ENCODE measurements at places on chromosomes 7 and 10. TPM values are rescaled to one million over a fixed set of nuclear protein-coding genes. Genes with fewer than 3 reads are reported as not detected.

DNA sequence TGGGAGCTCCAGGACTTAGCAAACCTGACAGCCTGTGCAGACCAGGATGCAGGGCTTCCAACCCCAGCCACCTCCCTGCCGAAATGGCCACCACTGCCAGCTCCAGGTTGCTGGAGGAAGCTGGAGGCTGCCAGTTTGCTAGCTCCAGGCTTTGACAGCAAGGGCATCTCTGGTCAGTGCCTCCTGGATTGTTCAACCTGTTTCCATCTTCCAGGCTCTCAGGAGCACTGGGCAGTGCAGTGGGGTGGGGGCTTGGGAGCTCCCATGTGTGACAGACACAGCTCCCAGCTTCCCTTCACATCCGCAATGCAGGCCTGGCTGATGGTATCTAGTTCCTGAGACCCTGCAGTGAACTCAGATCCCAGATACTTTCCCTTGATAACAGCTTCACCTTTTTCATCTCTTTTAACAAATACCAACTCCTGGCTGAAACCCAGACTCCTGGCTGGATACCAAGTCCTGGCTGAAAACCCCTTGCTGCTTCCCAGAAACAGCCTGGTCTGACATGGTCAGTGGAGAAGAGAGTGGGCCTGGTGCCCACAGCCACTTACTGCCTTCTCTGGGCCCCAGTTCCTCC lies 20.8 kb upstream of the RET start:
- H3K4me1 ChIP-seq, result no peaks in the 10 kb centered on the region
- DNase-seq, result no peak
- H3K36me3 ChIP-seq, result no peaks in the 10 kb centered on the region
- no peak overlapping the region for H3K4me3 ChIP-seq
- peaks cover 22% of the 10 kb centered on the region for H3K27me3 ChIP-seq
- no peak overlapping the region for H3K27ac ChIP-seq

DNA sequence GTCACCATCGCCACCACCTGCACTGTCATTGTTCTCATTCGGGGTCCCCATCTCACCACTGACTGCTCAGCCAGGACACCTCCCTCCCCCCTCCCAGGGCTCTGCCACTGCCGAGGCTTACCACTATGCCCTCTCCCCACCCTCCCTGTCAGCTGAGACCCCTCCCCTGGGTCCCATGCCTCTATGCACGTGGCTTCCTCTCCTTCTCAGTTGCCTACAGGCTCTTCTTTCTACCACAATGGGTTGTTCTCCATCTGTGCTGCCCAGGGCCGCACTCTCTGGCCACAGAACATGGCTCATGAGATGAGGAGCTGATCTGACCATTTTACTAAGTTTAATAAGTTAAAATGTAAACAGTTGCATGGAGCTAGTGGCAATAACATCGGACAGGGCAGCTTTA lies 16.1 kb upstream of the EN2 start:
- H3K36me3 ChIP-seq, result no peaks in the 10 kb centered on the region
- H3K27ac ChIP-seq, result no peak overlapping the region
- no peaks in the 10 kb centered on the region for H3K4me1 ChIP-seq
- peaks cover 91% of the 10 kb centered on the region for H3K27me3 ChIP-seq
- no peak overlapping the region for H3K4me3 ChIP-seq

Gene GUSB
- 46.6 TPM for total RNA-seq

Gene MBL2
- not detected for total RNA-seq

DNA sequence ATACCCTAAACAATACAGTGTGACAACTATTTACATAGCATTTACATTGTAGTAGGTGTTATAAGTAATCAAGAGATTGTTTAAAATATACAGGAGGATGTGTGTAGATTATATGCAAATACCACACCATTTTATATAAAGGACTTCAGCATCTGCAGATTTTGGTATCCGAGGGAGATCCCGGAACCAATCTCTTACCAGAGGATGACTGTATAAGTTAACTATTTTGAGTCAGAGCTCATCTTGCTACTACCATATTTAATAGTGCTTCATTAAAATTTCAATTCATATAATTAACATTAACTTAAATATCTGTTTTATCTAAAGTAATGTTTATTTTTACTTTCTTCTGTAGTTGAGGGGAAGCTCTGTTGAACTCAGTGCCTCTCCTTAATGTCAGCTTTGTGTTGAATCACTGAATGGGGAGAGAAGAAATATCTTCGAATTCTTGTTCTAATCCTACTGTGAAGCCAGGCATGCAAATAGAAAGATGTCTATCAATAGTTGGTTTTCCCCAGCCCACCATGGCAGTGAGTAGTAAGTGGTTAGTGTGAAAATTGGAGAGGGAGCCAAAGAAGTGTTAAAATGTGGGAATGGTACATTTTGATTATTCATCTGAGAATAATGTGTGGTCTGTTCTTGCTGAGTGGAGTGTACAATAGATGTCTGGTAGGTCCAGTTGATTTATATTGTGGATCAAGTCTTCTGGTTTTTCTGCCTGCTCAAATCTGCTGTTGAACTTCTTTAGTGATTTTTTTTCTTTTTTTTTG lies 90.1 kb upstream of the CYP26C1 start:
- no peak overlapping the region for H3K27ac ChIP-seq
- H3K4me1 ChIP-seq, result peaks cover 4% of the 10 kb centered on the region
- no peaks in the 10 kb centered on the region for H3K27me3 ChIP-seq
- DNase-seq, result no peak
- no peak overlapping the region for H3K4me3 ChIP-seq

Gene SRRM3
- total RNA-seq, result 8.4 TPM

Gene SLC16A9
- 18.2 TPM for total RNA-seq

DNA sequence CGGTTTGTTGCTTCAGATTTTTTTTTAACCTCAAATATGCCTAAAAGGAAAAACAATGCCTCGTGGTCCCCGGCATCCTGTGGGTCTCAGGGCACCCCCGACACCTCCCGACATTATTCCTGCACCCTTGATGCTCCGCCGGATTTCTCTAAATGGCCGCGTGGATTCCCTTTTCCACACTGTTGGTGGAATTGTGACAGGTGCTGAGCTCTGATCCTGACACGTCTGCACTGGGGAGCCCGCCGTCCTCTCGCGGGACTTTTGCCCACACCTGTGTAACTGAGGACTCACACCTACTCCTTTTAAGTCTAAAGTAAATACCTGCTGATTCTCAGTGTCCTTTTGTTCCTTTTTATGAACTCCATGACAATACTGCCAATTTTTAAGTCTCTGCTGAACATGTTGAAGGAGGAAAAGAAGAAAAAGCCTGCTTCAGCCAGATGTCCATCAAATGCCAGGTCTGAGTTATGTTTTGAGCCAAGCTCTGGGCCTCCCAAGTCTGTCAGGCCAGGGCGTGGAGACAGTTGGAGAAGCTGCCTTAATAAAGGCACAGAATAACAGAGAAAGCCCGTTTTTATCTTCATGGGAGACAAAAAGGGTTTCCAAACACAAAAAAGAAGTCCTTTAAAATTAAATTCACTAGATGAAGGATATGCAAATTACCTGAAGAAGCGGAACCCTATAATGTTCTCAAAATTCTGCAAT lies 568.2 kb downstream of the DNAJB6 start:
- H3K36me3 ChIP-seq, result no peaks in the 10 kb centered on the region
- peaks cover 7% of the 10 kb centered on the region for H3K4me1 ChIP-seq
- H3K4me3 ChIP-seq, result no peak overlapping the region
- no peak for DNase-seq
- H3K27ac ChIP-seq, result no peak overlapping the region
- peaks cover 2% of the 10 kb centered on the region for H3K27me3 ChIP-seq

Gene GRID2IP
- 1.6 TPM for total RNA-seq

- H3K4me1 ChIP-seq, result no peaks in the 10 kb centered on the region
- H3K4me3 ChIP-seq, result no peak overlapping the region
- DNase-seq, result no peak
- H3K27me3 ChIP-seq, result no peaks in the 10 kb centered on the region
- no peaks in the 10 kb centered on the region for H3K36me3 ChIP-seq
- no peak overlapping the region for H3K27ac ChIP-seq
These were observed 100.2 kb downstream of the KCND2 start for GRCh38 chr7:120373174-120373573.

GRCh38 chr7:823649-824048 lies 8.6 kb upstream of the SUN1 start:
- H3K27me3 ChIP-seq, result no peaks in the 10 kb centered on the region
- no peak overlapping the region for H3K4me3 ChIP-seq
- H3K27ac ChIP-seq, result no peak overlapping the region

GRCh38 chr7:133845005-133845404 lies 282.1 kb upstream of the LRGUK start:
- no peak for DNase-seq
- H3K27me3 ChIP-seq, result no peaks in the 10 kb centered on the region
- no peak overlapping the region for H3K4me3 ChIP-seq
- no peaks in the 10 kb centered on the region for H3K4me1 ChIP-seq

DNA sequence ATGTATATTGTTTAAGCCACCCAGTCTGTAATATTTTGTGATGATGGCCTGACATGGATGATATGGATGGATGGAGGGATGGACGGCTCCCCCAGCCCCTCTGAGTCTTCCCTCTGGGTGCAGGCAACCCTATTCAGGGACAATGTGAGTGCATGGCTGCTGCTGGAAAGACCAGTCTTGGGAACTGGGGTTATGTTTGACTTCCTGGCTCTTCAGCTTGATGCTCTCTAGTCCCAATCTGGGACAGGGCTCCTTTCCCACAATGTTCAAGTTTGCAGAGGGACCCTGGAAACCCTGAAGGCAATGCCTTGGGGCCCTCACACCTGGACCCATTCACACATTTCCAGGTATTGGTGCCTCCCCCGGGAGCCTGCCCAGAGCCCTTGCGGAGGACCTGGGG lies 52.3 kb upstream of the RET start:
- no peak overlapping the region for H3K27ac ChIP-seq
- peaks cover 7% of the 10 kb centered on the region for H3K4me1 ChIP-seq
- H3K4me3 ChIP-seq, result no peak overlapping the region
- peaks cover 20% of the 10 kb centered on the region for H3K27me3 ChIP-seq

Gene LRRC18
- not detected for total RNA-seq

DNA sequence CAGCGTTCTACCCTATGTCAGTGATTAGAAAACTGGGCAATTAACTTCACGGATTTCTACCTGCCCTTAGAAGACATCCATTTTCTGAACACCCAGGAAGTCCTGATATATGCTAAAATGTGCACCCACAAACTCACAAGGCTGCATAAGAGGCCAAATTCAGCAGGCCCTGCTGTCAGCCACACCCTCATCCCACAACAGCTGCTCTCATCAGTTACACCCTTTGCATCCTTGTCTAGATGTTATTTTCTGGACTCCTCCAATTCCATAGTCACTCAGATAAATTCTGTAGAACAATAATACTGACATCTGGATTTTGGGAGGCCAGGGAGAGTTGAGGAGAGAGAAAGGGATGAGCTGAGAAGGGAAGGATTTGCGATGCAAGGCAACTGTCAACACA lies 208.9 kb downstream of the TAX1BP1 start:
- peaks cover 3% of the 10 kb centered on the region for H3K4me1 ChIP-seq
- no peaks in the 10 kb centered on the region for H3K36me3 ChIP-seq
- DNase-seq, result no peak
- no peak overlapping the region for H3K4me3 ChIP-seq
- no peak overlapping the region for H3K27ac ChIP-seq
- peaks cover 6% of the 10 kb centered on the region for H3K27me3 ChIP-seq

GRCh38 chr10:46006219-46006618 lies 24.2 kb downstream of the NCOA4 start:
- DNase-seq, result no peak
- H3K4me3 ChIP-seq, result no peak overlapping the region
- no peaks in the 10 kb centered on the region for H3K4me1 ChIP-seq
- peaks cover 41% of the 10 kb centered on the region for H3K36me3 ChIP-seq
- no peak overlapping the region for H3K27ac ChIP-seq

Gene CLDN4
- total RNA-seq, result 787 TPM

GRCh38 chr7:148277042-148277660 lies 313.4 kb upstream of the C7orf33 start:
- H3K27me3 ChIP-seq, result peaks cover 17% of the 10 kb centered on the region
- no peak for DNase-seq
- peaks cover 14% of the 10 kb centered on the region for H3K4me1 ChIP-seq
- no peak overlapping the region for H3K4me3 ChIP-seq
- H3K27ac ChIP-seq, result no peak overlapping the region
- H3K36me3 ChIP-seq, result no peaks in the 10 kb centered on the region

DNA sequence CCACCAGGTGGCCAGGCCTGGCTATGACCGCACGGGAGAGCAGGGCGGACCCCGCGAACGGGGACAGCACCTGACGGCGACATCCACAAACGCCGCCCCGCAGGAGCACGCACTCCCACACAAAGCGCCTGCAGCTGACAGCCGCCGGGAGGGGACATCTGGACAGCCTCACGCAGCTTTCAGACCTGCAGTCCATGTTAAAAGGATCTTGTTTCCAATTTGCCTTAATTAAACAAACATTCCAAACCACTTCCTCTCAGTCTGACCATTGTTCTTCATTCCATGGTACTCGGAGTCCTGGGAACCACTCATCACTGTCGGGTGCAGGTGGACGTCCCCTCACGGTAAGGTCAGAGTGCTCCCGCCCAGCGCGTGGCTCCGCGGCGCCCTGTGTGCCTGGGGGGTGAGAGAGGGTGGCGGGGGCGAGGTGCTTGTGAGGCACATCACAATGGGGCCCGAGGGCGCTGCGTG lies 5.9 kb upstream of the GPER1 start:
- H3K4me3 ChIP-seq, result peak overlapping the region; percentile 41
- peak overlapping the region; percentile 74 for H3K27ac ChIP-seq
- peaks cover 24% of the 10 kb centered on the region for H3K4me1 ChIP-seq
- no peaks in the 10 kb centered on the region for H3K36me3 ChIP-seq
- no peak for DNase-seq

Gene PRLHR
- total RNA-seq, result 2.6 TPM

- no peak overlapping the region for H3K4me3 ChIP-seq
- H3K27me3 ChIP-seq, result no peaks in the 10 kb centered on the region
- no peak overlapping the region for H3K27ac ChIP-seq
- H3K36me3 ChIP-seq, result peaks cover 14% of the 10 kb centered on the region
- DNase-seq, result no peak
- peaks cover 16% of the 10 kb centered on the region for H3K4me1 ChIP-seq
These were observed 551.0 kb upstream of the FOXK1 start for GRCh38 chr7:4131063-4131462.

- no peaks in the 10 kb centered on the region for H3K36me3 ChIP-seq
- DNase-seq, result no peak
- no peaks in the 10 kb centered on the region for H3K27me3 ChIP-seq
- H3K4me1 ChIP-seq, result no peaks in the 10 kb centered on the region
These were observed 97.1 kb downstream of the GPR85 start for GRCh38 chr7:112989531-112989930.

Gene RUFY2
- 21.3 TPM for total RNA-seq

DNA sequence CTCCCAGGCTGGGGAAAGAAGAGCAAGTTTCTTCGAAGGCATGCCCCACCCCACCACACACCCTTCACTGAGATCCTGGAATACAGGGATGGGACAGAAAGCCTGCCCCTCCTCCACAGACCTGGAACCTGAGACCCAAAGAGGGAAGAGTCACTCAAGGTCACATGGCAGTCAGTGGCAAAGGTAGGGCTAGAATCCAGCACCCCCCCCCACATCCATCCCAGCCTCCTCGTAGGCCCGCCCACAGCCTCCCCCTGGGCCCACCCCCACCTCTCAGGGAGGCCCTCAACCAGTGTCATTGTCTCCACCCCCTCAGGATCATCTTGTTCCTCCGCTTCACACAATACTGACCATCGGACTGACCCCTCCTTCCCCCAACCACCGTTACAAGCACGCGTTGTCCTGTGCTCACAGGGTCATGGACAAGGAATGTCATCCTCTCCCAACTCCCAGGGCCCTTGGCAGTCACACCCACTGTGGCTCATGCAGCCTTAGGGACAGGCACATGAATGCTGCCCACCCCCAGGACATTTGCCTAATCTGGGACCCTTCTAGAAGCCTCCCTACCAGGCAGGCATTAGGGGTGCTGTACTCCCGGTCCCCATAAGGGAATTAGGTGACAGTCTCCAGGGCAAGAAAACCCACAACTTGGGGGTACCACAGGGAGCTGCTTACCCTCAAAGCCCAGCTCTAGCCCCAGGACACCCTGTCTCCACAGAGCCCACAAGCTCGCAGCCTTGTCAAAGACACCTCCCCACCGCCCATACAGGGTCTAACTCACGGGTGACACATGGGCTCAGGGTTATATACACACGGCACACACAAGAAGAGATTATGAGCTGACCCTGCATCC lies 1.4 kb downstream of the KCNH2 start:
- H3K4me1 ChIP-seq, result peaks cover 27% of the 10 kb centered on the region
- peak overlapping the region; percentile 75 for H3K27ac ChIP-seq
- peak overlapping the region; percentile 90 for H3K4me3 ChIP-seq

All from type B pancreatic cell (in vitro differentiated cells).